Calu3 (cell line): ENCODE measurements at places on chromosomes 16 and 17.

DNA sequence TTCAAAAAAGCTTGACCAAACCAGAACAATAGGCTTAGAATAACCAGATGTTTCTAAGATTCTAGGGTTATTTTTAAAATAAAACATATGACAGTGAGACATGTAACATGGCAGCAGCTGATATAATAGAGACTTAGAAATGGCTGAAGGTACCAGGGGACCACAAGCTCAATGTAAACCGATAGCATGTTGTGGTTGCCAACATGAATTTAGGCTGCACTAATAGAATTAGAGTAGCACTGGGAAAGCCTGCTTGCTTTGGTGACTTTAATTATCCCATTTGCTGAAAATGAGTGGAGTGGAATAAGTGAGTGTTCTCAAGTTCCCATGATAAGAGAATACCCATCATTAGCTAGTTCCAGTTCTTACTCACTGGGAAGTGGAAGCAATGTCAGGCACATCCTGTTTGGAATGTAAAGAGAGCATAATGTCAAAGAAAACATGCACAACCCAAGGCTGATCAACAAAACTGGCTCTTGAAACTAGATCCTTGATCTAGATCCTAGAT, 621.2 kb upstream of the CDH5 start:
- DNase-seq = no peak

DNA sequence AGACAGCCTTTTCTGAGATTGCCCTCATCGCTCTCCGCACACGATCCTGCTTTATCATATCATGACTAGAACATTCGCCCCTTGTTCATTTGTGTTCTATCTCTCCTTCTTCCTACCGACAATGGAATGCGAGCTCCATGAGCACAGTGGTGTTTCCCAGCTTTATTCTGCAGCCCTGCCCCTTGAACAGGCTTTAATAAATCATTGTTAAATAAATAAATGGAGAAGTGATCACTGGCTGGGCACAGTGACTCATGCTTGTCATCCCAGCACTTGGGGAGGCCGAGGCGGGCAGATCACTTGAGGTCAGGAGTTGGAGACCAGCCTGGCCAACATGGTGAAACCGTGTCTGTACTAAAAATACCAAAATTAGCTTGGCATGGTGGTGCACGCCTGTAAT, 1063.3 kb upstream of the EEF2KMT start:
- no peak for DNase-seq

DNA sequence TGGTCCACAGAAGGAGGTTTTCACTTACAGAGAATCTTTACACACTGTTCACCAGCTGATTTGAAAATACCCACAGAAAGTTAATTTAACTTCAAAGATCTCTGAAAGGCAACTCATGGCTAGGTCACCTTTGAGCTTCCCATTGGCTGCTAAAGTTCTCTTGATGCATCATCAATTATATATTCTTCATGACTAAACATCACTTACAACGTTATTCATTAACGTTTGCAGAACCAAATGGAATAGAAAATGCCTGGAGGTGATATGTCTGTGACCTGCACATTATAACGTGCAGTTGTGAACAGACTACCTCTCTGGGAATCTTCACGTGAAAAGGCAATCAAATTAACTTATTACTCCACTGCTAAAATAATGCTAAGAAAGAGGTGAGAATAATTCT, 238.5 kb downstream of the ZFHX3 start:
- no peak for DNase-seq

- DNase-seq = no peak
Measured at GRCh38 chr16:78277321-78278055, 178.0 kb downstream of the WWOX start.

GRCh38 chr17:2055292-2056205, 646 bp downstream of the HIC1 start:
- DNase-seq = no peak

- DNase-seq = no peak
Measured at GRCh38 chr17:29066047-29066446, 23.1 kb downstream of the PIPOX start.

- DNase-seq = no peak
Measured at GRCh38 chr16:49351096-49351487, 22.5 kb upstream of the C16orf78 start.

DNA sequence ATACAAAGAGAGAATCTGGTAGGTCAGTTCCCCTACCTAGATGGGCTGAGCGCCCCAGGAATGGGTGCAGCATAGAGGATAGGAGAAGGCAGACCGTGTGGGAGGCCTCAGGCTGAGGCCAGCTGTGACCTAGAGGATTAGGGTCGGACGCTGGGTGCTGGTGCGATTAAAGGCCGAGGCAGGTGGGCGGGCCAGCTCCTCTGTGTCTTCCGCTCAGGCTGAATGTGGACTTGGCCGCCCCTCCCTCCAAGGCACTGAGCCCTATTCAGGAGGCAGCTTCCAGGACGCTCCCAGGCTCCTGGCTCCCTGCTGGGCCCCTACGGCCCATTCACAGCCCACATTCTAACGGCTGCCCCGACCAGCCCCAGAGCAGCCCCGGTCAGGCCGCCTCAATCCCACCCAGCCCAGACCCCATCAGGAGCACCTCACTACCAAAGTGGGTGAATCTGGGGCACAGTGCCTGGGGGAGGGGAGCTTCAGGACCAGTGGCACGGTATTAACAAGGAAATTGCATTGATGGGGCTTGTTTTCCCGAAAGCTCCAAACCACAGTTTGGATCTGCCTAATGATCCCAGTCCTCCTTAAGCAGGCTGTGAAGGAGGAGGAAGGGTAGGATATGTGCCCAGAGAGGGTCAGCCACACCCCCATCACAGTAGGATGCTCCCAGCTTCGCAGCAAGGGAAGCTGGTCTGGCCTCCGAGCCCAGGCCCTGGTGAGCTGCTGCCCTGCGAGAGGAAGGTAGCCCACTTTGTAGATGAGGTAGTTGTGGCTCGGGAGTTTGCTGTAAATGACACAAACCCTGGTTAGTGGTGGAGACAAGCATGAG, 14.5 kb downstream of the RHBDL3 start:
- DNase-seq = no peak

DNA sequence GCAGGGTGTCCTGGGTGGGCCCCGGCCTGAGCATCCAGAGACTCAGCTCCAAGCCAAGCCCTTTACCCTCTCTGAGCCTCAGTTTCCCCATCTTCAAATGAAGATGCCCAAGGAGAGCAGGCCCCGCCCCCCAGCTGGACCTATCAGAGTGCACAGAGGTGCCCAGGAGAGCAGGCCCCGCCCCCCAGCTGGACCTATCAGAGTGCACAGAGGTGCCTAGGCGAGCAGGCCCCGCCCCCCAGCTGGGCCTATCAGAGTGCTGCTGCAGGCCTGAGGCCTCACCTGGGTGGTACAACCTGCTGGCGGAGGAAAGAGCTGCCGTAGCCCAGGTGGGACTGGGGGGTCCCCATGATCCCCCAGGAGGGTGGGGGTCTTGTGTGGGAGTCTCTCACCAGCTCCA, 3.4 kb upstream of the SSTR5 start:
- no peak for DNase-seq

- DNase-seq = no peak
Measured at GRCh38 chr16:4790871-4791270, 2.7 kb upstream of the SEPTIN12 start.

- DNase-seq = no peak
Measured at GRCh38 chr16:9484426-9484825, 393.0 kb downstream of the HAPSTR1 start.

- DNase-seq = no peak
Measured at GRCh38 chr16:82059161-82059982, 24.3 kb downstream of the HSD17B2 start.

DNA sequence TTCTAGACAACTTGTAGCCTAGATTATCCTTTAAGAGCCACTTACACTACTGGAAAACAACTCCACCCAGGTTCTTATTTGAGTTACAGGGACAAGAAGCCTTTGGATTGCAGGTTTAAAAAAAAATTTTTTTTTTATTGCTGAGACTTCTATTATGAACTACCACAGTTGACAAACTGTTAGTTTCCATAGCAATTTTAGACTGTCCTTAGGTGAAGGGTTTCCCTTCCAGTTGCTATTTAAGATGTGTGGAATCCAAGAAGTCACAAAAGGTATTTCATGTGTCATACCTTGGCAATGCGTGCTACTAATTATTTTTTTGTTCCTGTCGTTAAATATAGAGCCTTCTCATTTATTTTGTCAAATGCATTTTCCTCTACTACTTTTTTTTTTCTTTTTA, 253.2 kb downstream of the PRKCA start:
- DNase-seq = no peak

GRCh38 chr16:68358951-68359350, 48.1 kb downstream of the PRMT7 start:
- DNase-seq = no peak

DNA sequence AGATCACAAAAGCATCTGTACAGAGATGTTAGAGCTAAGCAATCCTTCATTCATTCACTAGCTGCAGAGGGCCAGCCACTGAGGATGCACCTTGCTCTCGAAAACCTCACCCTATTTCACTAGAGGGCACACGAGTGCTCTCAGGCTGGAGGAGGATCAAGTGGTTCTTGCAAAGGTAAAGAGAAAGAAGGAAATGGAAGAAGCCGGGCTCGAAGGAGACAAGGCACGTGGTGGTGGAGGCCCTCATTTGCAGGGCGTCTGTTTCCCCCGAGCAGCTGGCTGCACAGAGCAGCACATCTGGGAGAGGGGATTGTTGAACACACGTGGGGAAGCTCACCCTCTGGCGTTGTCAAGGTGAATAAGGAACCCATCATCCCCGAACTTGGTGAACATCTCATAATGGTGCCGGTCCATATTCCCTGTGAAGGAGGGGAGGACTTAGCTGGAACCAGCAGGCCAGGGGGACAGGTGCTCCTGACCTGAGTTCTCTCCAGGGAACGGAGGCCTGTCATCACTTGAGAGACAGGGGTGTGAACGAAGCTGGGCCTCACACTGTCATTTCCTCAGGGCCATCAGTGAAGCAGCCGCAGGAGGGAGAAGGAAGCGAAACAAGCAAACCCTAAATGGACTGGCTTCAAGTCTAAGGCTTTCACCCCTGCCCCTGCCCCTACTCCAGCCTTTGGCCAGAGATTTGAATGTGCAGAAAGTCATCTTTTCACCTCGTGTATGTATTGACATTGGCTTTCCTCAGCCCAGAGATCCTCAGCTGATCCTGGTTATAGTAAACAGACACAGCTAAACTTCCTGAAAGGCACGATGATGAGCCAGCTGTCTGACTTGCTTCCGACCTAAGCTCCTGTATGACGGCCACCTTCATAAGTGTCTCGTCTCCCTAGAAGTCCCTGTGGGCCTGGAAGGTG, 27.6 kb downstream of the PRKAR1A start:
- DNase-seq = peak; percentile 13

- DNase-seq = no peak
Measured at GRCh38 chr16:87834668-87835473, 34.4 kb downstream of the SLC7A5 start.

- DNase-seq = no peak
Measured at GRCh38 chr17:9907883-9908648, 3.0 kb upstream of the RCVRN start.

DNA sequence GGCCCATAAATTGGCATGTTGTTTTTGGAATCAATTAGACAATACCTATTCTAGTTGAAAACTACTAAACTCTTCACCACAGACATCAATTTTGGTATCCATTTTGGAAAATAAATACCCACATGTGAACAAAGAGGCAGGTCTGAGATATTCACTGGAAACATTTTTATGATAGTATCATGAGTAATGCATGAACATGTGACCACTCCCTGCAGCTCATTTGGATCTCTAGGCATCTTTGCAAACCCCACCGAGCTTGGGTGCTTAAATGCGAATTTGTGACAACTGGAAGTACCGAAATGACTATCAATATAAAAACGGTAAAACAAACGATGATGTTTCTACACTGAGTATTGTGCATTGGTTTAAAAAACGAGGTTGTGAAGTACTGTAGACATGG, 285.2 kb downstream of the IRF8 start:
- no peak for DNase-seq

- no peak for DNase-seq
Measured at GRCh38 chr17:78472035-78472905, 93.8 kb downstream of the PGS1 start.

- DNase-seq = no peak
Measured at GRCh38 chr17:50462446-50462845, 6.2 kb downstream of the CHAD start.

GRCh38 chr16:9219813-9220212, 128.4 kb downstream of the HAPSTR1 start:
- DNase-seq = no peak

DNA sequence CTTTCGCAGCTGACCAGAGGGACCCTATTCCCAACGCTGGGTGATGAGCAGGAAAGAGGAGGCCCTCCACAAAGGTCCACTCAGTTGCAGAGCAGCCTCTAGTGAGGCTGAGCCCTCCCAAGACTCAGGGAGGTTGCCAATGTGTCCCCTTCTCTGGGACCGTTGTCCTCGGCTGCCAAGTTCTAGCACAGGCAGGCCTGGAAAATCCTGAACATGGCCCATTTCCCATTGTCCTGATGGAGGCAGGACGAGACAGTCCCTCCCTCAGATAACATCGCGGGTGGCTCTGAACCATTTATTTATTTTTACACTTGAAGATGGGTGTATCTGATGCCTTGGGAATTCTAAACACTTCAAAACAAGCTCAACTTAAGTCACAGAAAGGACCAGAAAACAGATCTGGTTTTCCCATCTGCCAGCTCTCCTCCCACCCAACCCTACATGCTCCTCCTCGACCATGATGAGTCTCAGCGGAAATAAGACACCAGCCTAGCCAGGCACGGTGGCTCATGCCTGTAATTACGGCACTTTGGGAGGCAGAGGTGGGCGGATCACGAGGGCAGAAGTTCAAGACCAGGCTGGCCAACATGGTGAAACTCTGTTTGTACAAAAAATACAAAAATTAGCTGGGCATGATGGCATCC, 12.8 kb downstream of the CDIP1 start:
- no peak for DNase-seq

DNA sequence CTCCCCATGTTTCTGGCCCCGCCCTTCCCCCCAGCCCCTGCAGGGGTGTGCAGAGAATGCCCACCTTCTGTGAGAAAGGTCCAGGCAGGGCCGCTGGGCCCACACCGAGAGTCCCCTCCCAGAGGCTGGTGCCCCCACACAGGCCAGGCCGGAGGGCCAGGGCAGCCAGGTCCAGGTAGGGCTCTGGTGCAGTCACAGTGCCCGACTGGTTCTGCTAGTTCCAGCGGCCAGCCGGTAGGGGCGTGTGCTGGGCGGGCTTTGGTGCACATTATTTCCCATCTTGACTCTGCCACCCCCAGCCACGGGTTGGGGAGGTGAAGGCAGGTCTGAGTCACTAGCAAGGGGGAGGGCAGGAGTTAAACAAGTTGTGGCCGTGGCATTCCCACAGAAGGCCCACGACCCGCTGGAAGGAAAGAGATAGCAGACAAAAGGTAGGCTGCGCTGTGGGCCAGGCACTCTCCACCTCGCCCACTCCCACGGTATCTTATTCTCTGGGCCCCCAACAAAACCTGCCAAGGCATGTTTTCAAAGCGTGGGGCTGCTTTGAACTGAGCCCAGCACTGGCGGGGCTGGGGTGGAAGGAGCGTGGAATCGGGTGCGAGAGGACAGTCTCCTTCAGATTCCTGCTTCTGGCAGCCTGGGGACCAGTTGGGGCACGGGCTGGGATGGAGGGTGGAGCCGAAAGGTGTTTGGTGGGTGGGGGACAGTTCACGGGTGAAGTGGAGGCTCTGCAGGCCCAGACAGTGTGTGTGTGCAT, 1.9 kb downstream of the EPN3 start:
- DNase-seq = peak; percentile 92

- no peak for DNase-seq
Measured at GRCh38 chr16:60907645-60908044, 1128.6 kb downstream of the CDH8 start.
